ENCODE measurements at places on chromosomes 2 and 18. TPM values are rescaled to one million over a fixed set of nuclear protein-coding genes. Genes with fewer than 3 reads are reported as not detected.

The DCDC2C gene
- not detected for total RNA-seq

GRCh38 chr2:101622210-101623030, 75.1 kb upstream of the MAP4K4 start:
- DNase-seq, result no peak

DNA sequence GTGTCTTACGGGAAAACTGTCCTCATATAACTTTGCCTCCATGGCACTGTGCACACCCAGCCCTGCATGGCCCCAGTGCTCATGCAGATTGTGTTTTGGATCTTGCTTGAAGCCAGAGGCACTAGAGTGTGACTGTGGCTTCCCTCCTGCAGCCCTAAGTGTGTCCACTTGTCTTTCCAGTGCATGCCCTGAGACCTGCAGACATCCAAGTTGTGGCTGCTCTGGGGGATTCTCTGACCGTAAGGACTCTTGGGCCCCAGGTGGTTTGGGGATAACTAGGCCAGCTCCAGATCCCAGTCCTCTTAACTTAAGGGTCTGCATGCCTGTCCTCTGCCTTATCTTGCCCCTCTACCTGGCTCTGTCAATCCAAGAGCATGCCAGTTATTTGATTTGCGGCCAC, 96.6 kb downstream of the PLB1 start:
- DNase-seq, result no peak

DNA sequence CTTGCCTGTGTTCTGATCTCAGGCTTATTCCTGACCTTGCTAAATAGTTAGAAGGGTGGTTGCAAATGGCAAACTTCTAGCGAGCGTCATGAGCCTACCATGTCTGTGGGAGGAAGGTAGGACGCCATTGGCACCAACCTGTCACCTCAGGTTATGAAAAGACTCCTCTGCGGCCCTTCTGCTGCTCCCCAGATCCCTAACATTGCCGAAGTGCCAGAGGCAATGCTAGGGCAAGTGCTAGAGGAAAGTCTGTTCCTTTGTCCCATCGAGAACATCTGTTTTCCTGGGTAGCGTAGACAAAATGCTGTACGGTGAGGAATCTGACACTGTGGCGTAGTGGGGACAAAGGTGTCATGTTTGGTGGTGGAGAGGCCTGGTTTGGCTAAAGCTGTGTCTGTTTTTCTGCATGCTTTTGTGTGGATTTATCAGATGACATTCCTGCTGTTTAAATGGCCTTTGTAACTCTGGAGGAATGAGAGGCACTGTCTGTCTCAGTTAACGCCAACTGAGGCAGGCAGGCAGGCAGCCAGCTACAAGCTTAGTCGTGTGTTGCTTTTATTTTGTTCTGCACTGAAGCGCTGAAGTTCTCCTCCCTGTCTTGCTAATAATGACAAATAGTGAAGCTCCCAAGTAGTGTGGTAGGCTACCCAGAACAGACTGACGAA, 94.1 kb downstream of the PRPF40A start:
- no peak for DNase-seq

- DNase-seq, result no peak
These were observed 467.3 kb upstream of the ETAA1 start for GRCh38 chr2:66929632-66930338.

GRCh38 chr2:232432598-232433184, 23.3 kb upstream of the ALPI start:
- no peak for DNase-seq

DNA sequence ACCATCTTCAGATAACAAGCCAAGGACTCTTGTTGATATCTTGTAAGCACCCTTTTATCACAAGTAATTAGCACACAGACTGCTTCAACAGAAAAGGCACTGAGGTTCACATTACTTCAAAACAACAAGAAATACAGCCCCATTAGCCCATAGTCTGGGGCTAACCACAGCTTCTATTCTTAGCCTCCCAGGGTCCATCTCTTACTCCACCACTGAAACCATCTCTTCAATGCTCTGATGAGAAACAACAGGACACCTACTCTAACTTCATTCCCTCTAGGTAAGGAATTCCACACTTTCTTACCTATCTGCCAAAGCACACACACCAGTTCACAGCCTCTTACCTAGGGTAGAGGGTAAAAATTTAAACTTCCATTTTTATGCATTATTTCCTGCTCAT, 26.4 kb upstream of the CYTIP start:
- DNase-seq, result no peak

- DNase-seq, result peak; percentile 59
These were observed at the start of gene EDAR for GRCh38 chr2:108988796-108989713. TSS of gene EDAR (minus strand) at chr2:108989220. CDS start at chr2:108931014, 58,206 bp downstream.

The MEIS1 gene
- total RNA-seq, result 3.1 TPM

DNA sequence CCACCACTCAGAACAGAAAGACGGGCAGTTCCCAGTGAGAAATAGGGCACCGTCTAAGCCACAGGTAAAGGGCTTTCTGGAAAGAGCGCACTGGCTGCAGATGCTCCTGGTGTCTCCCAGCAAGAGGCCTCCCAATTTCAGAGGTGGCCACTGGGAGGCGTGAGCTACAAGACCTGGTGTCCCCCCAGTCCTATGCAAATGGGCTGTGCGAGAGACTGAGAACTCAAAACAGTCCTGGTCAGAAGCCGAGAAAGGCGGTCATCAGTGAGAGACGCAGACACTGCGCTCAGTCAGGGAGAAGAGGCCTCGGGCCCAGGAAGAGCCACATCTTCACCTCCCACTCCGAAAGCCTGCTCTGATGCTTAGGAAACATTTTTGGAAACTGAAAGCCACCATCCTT, 179.5 kb downstream of the EIPR1 start:
- DNase-seq, result no peak

The TYW5 gene
- total RNA-seq, result 6.4 TPM

DNA sequence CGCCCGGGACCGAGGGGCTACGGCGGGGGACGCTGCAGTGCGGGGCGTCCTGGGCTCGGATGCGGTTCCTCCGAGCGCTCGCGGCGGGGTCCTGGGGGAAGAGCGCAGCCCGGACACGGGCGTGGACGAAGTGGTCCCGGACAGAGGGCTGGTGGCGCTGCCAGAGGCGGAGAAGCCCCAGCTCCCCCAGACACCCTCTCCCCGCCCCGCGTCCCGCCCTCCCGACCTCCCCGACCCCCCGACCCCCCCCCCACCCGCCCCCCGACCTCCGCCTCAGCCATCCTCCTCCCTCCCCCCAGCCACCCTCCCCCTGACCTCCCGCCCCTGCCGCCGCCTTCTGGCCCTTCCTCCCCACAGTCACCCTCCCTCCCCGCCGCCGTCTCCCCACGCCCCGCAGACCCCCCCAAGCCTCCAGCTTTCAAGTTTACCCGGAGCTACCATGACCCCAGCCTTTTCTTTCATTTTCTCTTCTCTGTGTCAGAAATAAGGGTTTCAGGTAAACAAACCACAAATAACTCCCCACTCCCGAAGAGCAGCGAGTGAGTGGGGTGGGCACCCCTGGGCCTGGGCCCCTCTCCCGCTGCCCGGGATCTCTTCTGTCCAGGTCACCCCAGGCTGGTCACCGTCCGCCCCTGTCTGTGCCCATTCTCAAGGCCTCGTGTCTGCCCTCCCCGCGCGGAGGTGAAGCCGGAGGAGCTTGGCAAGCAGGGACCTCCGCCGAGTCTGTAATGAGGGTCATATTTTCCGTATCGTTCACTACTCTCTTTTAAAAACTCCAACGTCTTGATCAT, 5.1 kb downstream of the NFATC1 start:
- peak; percentile 29 for DNase-seq

GRCh38 chr2:178163395-178163794, 30.9 kb upstream of the OSBPL6 start:
- DNase-seq, result no peak

GRCh38 chr2:148917431-148917830, 42.4 kb downstream of the KIF5C start:
- DNase-seq, result no peak

DNA sequence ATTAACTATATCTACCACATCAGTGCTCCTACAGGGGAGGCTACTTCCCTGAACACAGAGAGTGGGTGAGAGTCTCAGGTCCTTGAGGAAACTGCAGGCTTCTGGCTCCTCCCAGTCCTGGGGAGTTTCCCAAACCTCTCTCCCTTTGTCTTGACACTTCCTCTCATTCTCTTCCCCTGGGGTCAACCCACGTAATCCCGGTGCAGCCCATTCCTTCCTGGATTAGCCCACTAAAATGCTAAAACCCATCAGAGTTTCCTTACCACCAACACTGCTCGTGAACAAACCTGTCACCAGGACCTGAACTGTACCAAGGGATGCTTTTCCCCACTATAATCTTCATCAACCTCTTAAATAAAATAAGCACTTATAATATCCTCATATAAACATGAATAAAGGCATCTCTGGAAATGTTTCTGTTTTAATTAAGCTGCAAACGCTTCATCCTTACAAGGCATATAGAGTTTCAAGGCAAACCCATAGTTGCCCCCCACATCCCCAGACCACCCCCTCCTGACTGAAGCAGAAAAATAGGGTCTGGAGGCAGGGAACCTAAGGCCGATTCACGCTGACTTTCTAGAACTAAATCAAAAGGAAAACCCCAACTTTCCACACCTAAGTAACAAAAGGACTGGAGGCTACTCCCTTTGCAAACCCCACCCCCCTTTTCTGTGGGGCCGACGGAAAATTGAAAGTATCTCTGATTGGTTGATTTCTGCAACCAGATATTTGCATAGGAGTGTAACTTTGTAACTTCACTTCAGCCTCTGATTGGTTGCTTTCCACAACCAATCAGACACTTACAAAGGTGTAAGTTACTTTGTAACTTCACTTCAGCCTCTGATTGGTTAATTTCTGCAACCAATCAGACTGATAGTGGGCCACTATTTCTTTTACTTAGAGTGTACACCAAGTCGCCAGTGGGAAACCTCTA, 19.0 kb downstream of the TMSB10 start:
- no peak for DNase-seq

GRCh38 chr2:95287806-95288205, 9.3 kb upstream of the KCNIP3 start:
- DNase-seq, result no peak

The MYO3B gene
- not detected for total RNA-seq

GRCh38 chr18:21559195-21559594, 41.3 kb downstream of the ESCO1 start:
- no peak for DNase-seq

The ALPP gene
- not detected for total RNA-seq

DNA sequence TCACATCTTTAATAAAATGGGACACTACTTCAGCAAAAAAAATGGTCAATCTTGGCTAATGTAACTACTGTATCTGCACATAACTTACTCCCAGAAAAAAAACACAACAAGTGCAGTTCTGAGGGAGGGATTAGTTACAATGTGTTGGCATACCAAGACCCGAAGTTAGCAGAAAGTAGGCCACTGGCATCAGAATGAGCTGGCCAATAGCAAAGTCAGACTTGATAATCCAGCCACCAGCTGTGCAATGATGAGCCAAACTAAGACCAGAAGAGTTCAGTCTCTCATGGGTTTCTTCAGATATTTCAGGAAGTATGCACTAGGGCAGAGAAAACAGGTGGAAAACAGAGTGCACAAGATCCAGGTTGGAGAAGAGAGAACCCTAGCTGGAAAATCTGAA, 65.3 kb downstream of the OLA1 start:
- DNase-seq, result no peak

DNA sequence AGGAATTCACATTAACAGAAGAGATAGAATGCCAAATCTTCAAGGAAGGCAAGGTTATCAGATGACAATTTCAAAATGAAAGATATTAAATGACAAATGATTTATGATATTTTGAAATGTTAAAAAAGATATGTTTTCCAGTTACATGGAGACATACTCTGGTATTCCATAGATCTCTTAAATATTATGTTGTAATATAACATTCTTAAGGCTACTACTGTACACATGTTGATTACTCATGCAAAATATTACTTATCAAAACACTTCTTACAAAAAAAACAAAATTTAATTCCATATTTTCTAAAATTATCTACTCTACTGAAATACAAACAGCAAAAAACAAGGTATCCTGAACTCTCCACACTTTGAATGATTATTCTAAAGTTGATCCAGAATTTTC, 22.9 kb downstream of the RTTN start:
- DNase-seq, result no peak

GRCh38 chr2:224354632-224355211, 47.2 kb downstream of the FAM124B start:
- no peak for DNase-seq

The FAP gene
- 0.55 TPM for total RNA-seq

DNA sequence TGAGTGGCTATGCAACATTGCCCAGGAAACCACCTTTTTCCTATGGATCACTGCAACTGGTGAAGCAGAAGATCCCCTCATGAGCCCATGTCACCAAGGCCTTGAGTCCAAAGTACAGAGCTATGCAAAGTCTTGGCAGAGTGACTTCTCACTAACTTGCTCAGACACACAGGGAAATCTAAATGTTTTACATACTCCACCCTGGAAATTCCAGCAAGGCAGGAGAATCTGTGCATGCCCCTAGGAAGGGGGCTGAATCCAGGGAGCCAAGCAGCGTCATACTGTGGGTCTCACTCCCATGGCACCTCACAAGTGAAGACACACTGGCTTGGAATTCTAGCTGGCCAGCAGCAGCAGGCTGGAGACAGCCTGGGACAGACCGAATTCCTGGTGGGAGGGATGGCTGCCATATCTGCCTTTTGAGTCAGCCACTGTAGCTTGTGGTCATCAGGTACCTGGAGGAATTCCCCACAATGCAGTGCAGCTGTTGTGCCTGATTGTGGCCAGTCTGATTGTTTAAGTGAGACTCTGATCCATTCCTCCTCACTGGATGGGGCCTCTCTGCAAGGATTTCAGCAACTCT, 1817.4 kb downstream of the SUCLG1 start:
- DNase-seq, result no peak

GRCh38 chr18:77130229-77131099, 2.1 kb downstream of the MBP start:
- peak; percentile 42 for DNase-seq

DNA sequence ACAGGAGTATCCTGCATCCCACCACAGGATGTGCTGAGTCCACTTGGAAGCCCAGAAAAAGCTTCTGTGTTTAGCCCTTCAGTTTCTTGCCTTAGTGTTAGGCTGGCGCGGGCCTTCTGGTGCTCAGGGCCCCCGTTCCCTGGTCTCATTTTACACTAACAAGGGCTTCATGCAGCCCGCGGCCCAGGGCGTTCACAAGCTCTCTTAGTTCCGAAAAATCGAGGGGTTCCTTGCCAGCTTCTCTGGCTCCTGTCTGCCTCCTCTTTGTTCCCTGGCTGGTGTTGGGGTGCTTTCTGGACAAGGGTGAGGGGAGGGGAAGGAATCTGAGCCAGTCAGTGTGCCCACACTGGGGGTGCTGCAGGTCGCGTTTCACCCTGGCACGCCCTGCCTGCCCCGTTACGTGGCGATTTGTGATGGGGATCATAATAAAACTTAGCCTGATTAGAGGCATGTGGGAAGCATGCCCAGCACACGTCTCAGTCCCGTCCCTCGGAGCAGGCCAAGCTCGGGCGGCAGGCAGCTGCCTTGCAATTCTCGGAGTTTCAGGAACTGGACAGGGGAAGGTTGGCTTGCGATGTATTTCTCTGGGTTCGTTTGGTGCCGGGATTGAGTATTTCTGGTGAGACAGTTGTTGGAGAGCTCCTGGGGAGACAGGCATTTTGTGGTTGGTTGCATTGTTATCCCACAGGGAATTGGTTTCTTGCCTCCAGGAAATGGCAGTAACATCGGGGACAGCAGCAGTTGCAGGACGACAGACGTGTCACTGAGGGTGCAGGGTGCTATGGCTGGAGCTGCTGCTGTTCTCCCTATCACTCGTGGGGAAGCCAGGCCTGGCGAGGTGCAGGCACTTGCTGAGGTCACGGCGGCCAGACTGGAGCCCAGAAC, 22.9 kb downstream of the SH3BP4 start:
- DNase-seq, result no peak
